ENCODE measurements at places on chromosomes 12 and 14.

GRCh38 chr12:58608711-58609110 lies 311.6 kb downstream of the LRIG3 start:
- DNase-seq = no peak

DNA sequence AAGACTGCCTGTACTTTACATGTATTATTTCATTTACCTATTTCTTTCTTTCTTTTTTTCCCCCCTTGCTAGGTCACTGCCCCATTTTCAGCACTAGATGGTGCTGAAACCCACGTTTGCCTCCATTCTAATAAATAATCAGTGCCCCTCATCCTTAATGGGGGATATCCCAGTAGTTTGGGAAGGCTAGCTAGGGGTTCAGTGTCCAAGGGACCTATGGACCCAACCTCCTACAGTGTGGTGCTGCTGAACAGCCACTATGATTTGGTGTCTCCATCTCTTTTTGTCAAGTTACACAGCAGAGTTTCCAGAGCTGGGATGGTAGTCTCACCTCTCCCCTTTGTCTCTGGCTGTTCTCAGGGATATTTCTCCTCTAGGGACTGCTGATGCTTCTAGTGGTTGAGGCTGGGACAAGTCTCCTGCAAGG lies 6.5 kb upstream of the HCFC2 start:
- DNase-seq = no peak

- DNase-seq = no peak
Observed at GRCh38 chr14:29463727-29464395, 463.8 kb downstream of the PRKD1 start.

GRCh38 chr12:76680940-76681339 lies 83.0 kb upstream of the ZDHHC17 start:
- DNase-seq = no peak

DNA sequence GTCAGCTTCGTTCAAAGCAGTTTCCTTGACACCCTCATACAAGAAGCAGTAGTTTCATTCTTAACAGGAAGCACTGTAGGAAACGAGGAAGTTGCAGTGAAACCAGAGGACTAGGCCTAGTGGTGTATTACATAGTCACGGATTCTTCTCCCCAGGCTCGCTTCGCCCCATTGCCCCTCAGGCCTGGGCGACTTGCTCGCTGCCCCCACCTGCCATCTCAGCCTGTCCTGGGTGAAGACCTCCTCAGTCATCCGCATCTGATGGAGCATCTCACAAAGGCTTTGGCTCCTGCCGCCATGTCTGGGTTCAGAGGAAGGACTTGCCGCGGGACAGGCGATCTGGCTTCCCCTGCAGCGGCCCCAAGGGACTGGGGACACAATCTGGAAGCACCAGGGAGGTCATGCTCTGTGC lies 93.5 kb downstream of the LMNTD1 start:
- no peak for DNase-seq

DNA sequence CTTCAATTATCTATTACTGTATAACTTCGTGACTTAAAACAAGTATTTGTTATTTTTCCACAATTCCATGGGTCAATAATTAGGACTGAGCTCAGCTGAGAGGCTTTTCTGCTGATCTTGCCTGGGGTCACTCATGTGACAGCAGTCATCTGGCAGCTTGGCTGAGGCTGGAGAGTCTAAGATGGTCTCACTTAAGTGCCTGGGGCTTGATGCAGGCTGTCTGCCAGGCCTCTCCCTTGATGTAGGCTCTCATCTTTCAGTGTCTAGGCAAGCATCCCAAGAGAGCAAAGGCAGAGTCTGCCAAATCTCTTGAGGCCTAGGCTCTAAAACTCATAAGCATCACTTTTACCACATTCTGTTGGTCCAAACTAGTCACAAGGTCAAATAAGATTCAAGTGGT lies 93.2 kb downstream of the NKX2-1 start:
- DNase-seq = no peak

- no peak for DNase-seq
Observed at GRCh38 chr12:73181244-73181643, 909.1 kb downstream of the TRHDE start.

GRCh38 chr12:102730996-102731395 lies 186.0 kb downstream of the PAH start:
- DNase-seq = no peak

GRCh38 chr12:113056631-113057488 lies at the start of gene DTX1:
TSS of gene DTX1 (plus strand) at chr12:113056730. CDS start at chr12:113058193, 1,463 bp downstream.
- no peak for DNase-seq

DNA sequence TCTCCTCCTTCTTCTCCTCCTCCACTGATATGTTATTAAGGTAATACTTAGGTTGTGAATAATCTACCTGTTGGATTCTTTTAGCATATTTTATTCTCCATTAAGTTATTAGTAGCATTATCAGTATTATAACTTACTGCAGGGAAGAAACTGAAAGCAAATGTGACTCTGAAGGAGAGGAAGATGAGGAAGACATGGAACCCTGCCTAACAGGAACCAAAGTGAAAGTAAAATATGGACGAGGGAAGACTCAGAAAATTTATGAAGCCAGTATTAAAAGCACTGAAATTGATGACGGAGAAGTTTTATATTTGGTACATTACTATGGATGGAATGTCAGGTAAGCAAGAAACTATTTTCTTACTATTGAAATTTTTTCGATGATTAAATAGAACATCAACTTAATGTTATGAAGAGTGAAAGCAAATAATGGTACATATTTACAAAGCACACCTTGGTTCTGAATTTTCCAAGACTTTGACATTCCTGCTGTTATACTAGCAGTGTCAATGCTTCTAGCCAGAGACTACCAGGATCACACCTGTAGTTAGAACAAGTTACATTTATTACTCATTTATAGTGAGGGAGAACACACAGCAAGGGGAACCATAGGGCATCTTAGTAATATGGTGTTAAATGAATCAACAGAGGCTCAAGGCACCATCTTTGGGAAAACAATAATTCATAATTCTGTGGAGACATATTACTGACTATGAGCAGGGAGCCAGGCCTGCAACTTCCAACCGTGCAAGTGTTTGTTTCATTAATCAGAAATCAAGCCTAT lies 42.0 kb upstream of the TOMM20L start:
- no peak for DNase-seq

GRCh38 chr12:6843118-6843902 lies 2.6 kb downstream of the GNB3 start:
- DNase-seq = no peak

- DNase-seq = peak; percentile 68
Observed at GRCh38 chr14:50083467-50084337, 32.7 kb downstream of the VCPKMT start.

- DNase-seq = no peak
Observed at GRCh38 chr14:20956376-20956976, 1.2 kb downstream of the RNASE2 start.

DNA sequence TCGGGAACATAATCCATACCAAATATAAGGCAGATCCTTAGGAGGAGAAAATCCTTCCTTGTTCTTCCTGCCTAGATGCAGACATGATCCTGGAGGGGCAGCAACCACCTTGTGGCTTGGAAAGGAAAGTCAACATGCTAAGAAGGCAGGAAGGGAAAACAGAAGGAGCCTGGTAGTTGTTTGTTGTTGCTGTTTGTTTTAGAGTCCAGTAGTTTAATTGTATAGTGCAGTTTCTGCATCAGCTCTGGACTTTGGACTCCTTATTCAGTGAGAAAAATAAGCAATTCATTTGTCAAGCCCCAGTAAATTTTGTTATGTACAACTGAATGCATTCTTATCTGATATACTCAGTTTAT lies 45.7 kb upstream of the APPL2 start:
- DNase-seq = no peak

DNA sequence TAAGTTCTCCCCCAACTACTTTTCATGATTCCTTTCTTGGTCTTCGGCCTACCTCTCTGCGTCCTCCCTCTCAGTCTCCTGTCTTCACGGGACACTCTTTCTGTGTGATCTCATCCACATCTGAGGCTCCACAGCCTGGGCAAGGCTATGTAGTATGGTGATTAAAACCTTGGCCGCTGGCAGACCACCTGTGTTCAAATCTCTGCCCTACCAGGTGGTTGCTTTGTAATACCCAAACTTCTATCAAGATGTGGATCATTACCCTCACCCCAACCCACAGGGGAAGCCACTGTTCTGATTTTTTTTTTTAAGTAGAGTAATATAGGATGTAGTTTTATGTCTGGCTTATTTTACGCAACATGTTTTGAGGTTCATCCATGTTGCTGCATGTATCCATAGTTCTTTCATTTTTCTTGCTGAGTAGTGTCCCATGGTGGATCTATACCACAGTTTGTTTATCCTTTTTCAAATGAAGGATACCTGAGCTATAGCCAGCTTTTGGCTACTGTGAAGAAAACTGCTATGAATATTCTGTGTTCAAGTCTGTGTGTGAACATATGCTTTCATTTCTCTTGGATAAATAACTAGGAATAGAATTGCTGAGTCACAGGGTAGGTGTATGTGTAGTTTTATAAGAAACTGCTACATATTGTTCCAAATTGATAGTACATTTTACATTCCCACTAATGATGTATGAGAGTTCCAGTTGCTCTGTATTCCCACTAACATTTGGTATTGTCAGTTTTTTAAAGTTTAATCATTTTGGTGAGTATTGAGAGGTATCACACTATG lies 8.3 kb upstream of the STAT6 start:
- DNase-seq = no peak

GRCh38 chr14:31487886-31488285 lies at the start of gene GPR33:
TSS of gene GPR33 (minus strand) at chr14:31488039. CDS start at chr14:31483965, 4,074 bp downstream.
- DNase-seq = no peak

DNA sequence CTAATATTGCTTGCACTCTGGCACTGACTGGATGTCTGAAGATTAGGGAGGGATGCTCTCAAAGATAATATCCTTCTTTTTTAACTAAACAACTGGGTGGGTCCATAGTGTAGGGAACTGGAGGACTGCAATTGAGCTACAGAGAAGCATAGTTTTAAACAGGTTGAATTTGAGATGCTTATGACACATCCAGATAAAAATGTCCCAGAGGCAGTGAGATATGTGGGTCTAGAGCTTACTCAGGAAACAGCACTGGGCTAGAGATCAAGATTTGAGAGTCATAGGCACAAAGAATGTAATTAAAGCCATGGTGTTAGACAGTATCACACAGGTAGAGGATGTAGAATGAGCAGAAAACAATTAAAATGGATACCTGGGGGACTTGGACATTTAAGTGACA lies 198.4 kb downstream of the NELL2 start:
- no peak for DNase-seq

DNA sequence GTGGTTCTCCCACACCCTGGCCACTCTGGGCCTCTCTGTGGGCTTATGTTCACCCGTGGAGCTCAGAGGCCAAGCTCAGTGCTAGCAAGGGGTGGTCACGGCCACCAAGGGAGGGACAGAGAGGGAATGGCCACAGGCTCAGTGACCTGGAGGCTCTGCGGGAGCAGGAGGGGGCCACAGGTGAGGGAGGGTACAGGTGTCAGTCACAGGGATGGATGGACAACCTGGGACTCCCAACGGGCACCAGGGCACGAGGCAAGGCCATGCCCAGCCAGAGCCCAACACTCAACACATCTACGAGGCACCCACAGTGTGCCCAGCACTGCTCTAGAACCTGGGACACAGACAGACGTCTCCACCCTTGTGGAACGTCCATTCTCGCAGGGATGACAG lies 11.3 kb downstream of the NCOR2 start:
- DNase-seq = no peak

GRCh38 chr14:87851190-87851589 lies 141.8 kb downstream of the GALC start:
- no peak for DNase-seq

- DNase-seq = no peak
Observed at GRCh38 chr12:47361389-47362021, 281.7 kb upstream of the AMIGO2 start.

GRCh38 chr12:25828188-25828587 lies 130.3 kb upstream of the RASSF8 start:
- no peak for DNase-seq

DNA sequence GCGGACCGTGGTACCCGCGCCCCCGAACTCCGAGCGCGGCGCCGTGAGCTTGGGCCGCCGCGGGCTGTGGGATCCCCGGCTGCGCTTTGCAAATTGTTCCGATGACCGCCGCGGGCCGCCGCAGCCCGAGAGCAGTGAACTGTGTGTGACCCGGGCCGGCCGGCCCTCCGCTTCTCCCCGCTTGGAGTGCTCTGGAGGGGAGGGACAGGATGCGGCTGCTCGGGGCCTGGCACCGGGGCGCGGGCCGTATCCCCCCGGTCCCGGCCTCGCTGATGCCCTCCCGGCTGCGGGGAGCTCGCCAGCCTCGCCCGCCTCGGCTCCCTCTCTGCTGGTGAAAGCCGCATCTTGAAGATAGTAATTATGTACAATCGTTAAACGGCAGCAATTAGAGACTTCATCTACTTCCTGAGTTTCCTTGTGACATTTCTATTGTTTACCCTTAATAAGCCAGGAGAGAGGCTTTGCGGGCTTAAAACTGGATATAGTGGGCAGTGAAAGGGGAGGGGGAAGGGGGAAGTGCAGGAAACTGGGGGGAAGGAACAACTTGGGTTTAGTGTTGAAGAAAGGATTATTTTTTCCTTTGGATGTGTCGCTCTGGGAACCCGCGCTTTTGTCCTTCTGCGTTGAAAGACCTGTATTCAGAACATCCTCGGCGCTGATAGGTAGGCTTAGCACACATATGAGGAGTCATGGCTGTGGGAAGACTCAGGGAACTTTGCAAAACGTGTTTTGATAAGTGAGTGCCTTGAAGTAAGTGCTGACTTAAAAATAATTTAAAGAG lies 1.2 kb downstream of the PELI2 start:
- DNase-seq = peak; percentile 24

DNA sequence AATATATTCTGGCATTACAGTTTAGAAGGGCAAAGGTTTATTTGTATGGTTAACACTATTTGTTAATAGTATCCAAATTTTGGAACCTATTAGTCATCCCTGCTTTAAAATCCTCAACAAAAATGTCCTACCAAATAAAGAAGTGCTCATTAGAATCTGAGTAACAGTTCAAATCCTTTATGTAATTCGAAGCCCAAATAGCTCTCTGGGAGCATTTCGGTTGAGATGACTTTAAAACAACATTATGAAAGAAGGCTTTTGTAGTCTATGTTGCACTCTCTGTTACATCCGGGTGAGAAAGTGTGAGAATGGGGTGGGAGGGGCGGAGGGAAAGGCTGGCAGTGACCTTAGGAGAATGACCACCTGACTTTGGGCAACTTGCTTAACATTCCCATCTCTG lies 59.7 kb downstream of the SLC38A1 start:
- DNase-seq = no peak

GRCh38 chr12:11987901-11988300 lies 82.8 kb upstream of the BCL2L14 start:
- no peak for DNase-seq

DNA sequence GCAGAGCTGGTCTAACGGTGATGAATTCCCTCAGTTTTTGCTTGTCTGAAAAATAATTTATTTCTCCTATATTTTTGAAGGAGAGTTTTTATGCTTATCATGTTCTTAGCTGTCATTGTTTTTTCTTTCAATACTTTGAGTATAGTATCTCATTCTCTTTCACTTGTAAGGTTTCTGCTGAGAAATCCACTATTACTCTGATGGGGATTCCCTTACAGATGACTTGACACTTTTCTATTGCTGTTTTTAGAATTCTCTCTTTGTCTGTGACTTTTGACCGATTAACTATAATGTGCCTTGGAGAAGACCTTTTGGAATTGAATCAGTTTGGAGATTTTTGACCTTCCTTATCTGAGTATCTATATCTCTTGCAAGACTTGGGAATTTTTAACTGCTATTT lies 139.6 kb downstream of the PRKD1 start:
- no peak for DNase-seq

GRCh38 chr12:94427501-94428381 lies 31.9 kb downstream of the CEP83 start:
- DNase-seq = no peak

- no peak for DNase-seq
Observed at GRCh38 chr14:22479132-22479531, 109.9 kb downstream of the DAD1 start.

GRCh38 chr12:82279536-82280058 lies 78.6 kb downstream of the CCDC59 start:
- no peak for DNase-seq

- no peak for DNase-seq
Observed at GRCh38 chr12:72453550-72453949, 181.4 kb downstream of the TRHDE start.

All from stimulated activated CD4-positive, alpha-beta T cell treated with anti-CD3 and anti-CD28 coated beads, Interleukin-4, amount 100 ng/mL, for 48 hours (primary cell).